ENCODE measurements at places on chromosomes 5 and 9.

DNA sequence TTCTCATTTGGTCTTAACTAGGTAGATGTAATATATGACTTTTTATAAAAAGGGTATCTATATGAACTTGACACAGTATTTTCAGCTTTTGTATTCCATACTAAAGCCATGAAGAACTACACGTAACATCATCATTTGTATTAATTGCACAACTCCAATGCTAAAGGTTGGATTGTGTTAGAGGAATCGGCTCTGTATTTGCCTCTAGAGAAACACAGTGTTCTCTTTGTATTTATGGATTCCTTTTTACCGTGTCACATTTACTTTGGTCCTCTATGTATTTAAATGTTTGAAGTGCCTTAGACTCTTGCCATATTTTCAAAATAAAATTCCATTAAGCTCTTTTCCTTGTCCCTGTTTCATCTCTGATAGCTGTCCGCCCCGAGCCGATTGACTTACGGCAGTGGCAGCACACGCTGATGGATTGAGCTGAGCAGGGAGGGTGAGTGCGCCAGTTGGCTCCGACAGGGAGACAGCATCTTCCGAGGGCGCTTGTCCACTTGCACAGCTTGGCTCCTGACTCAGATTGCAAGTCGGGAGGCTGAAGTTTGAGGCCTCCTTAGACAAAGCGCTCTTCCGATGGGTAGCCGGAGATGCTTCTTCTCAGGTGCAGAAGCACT, 95.6 kb upstream of the DMRT1 start:
- DNase-seq, result no peak

DNA sequence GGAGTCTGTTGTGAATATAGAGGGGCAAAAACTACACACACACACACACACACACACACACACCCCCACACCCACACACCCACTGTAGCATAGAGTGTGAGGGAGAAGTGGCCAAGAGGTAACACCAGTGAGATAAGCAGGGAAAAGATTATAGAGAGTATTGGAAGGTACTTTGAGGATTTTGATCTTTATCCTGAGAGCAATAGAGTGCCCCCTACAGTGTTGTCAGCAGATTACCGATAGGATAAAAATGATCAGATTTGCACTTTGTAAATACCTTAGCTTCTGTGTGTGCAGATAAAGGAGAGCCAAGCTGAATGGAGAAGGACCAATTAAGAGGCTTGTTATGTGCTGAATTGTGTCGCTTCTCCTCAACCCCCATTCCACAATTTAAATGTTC, 32.3 kb downstream of the ERCC6L2 start:
- no peak for DNase-seq

DNA sequence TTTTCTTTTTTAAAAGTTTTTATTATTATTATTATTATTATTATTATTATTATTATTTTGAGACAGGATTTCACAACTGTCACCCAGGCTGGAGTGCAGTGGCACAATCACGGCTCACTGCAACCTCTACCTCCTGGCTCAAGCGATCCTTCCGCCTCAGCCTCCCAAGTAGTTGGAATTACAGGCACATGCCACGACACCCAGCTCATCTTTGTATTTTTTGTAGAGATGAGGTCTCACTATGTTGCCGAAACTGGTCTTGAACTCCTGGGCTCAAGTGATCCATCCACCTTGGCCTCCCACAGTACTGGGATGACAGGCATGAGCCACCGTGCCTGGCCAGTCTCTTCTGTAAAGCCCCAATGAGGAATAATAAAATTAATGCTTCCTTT, 31.0 kb upstream of the TXN start:
- no peak for DNase-seq

DNA sequence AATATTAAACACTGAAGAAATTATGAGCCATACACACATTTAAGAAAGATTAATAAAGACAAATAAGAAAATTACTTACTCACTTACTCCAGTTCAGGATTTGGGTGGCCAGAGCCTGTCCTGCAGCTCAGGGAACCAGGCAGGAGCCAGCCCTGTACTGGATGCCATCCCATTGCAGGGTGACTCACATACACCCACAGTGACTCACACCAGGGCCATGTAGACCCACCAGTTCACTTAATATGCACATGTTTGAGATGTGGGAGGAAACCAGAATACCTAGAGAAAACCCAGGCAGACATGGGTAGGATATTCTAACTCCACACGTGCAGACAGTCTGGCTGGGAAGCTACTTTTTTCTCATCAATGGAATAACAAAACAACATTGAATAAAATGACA, 49.6 kb upstream of the ADRB2 start:
- no peak for DNase-seq

- no peak for DNase-seq
Observed at GRCh38 chr5:9284272-9284671, 261.6 kb downstream of the SEMA5A start.

DNA sequence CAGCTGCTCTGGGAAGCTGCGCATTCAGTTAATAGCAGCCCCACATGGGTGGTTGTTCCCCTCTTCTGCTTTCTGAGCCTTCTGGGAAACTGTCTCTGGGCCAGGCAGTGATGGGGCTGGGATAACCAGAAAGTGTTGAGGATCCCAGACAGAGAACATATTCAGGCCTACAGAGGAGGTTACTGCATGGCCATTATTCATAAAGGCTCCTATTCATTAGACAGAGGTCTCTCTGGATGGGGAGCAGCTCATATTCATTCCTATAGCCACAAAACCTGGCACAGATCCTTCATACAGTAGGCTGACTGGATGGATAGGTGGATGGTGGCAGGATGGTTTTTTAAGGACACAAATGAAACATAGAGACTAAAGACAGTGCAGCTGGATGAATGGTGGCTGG, 76.3 kb downstream of the HSPA4 start:
- no peak for DNase-seq

- no peak for DNase-seq
Observed at GRCh38 chr9:7392148-7392547, 407.4 kb downstream of the DMAC1 start.

DNA sequence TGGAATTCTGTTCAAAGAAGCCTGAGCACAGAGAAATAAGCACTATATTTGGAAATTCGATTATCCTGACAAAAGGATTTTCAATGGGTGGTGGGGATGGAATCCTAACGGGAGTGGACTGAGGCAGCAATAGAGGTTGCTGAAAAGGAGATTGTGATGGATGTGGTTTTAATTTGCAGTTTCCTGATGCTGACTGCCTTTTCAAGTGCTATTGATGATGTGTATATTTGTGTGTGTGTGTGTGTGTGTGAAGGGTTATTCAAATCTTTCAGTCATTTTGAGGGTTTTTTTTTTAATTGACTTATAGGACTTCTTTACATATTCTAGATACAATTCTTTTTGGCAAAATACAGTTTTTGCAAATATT, 614.5 kb downstream of the HINT1 start:
- DNase-seq, result no peak

DNA sequence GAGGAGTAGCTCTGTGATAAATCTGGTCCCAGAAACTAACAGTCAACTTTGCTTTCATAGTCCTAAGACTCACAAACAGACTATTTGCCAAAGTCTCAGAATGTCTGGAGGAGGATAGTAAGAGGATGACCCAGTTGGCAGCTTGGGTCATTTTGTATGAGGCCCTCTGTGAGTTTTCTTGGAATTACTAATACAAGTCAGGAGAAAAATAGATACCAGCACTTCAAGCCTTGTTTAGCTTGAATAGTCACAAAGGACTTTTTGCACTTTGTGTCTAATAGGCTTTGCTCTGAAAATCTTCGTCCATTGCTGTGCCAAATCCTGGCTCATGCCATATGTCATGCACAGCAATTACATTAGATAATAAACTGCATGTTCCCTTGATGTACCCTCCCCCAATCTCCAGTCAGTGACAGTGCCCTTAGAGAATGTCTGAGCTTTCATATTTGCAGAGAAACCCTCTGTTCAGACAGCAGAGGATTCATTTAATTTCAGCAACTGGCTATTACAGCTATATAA, 612.8 kb downstream of the CSNK1G3 start:
- no peak for DNase-seq

DNA sequence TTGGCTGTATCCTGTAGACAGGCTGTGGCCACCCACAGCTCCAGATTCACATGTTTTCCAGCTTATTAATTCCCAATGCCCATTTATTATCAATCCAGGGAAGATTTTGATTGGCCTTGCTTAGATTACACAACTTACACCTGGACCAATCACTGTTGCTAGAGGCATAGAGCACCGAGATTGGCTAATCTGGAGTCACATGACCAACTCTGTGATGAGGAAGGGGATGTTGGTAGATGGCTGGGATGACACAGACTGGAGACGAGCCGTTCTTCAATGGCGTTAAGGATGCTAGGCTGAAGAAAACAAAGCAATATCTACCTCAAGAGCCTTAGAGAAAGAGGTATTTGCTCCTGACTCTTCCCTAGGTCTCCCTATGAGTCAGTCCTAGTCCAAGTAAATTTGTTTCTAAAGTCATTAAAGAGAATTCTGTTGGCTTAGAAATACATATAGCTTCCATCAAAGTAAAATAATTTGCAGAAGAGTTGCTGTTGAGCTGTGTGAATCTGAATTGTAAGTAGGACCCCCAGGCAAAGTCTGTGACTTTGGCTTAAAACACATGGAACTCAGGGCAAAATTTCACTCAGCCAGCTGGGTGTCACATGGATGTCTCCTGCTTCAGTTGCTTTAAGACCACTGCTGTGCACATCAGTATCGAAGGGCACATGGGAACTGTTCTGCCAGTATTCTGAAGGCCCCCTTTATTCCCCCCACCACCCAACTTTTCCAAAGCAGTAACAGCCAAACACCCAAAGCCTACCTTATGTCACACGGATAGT, 326.4 kb upstream of the KLF4 start:
- no peak for DNase-seq

GRCh38 chr5:11520241-11520930, 383.9 kb downstream of the CTNND2 start:
- no peak for DNase-seq

- DNase-seq, result no peak
Observed at GRCh38 chr5:96324708-96325107, 108.3 kb downstream of the PCSK1 start.

GRCh38 chr9:134099123-134099761, 31.4 kb upstream of the BRD3 start:
- peak; percentile 5 for DNase-seq

GRCh38 chr9:109476642-109477257, 21.4 kb downstream of the PTPN3 start:
- DNase-seq, result no peak

- no peak for DNase-seq
Observed at GRCh38 chr9:107571148-107571547, 81.6 kb upstream of the KLF4 start.

DNA sequence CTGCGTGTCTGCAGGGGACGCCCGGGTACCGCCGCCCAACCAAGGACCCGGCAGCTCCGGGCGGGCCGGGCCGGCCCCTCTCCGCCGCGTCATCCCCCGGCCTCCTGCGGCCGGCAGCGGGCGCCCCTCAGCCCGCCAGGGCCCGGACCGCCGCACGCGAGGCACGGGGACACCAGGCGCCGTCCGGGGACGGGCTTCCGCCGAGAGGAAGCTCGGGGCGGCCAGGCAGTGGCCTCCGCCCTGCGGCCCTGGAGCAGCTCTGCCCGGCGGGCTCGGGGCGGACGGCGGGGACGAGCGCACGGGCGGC, 373 bp downstream of the FBXW5 start:
- DNase-seq, result no peak

GRCh38 chr9:114806526-114806900, 674 bp upstream of the TNFSF15 start:
- DNase-seq, result no peak

GRCh38 chr5:74631081-74631953, 9.2 kb downstream of the ENC1 start:
- no peak for DNase-seq

DNA sequence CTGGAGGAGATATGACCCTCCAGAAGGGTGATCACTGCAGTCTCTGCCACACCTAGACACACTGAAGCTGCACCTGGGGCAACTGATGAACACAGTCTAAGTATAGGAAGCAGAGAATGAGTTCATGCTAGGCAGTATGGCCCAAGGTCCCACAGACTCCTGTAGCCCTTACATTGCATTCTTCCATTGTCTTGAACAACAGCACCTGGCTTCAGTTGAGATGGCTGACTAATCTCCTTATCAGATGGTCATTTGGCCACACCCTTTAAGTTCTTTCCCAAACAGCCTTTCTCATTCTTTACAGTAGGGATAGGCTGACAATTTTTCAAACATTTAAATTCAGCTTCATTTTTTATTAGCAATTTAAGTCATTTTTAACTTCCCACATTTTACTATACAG, 23.1 kb downstream of the CENPK start:
- no peak for DNase-seq

DNA sequence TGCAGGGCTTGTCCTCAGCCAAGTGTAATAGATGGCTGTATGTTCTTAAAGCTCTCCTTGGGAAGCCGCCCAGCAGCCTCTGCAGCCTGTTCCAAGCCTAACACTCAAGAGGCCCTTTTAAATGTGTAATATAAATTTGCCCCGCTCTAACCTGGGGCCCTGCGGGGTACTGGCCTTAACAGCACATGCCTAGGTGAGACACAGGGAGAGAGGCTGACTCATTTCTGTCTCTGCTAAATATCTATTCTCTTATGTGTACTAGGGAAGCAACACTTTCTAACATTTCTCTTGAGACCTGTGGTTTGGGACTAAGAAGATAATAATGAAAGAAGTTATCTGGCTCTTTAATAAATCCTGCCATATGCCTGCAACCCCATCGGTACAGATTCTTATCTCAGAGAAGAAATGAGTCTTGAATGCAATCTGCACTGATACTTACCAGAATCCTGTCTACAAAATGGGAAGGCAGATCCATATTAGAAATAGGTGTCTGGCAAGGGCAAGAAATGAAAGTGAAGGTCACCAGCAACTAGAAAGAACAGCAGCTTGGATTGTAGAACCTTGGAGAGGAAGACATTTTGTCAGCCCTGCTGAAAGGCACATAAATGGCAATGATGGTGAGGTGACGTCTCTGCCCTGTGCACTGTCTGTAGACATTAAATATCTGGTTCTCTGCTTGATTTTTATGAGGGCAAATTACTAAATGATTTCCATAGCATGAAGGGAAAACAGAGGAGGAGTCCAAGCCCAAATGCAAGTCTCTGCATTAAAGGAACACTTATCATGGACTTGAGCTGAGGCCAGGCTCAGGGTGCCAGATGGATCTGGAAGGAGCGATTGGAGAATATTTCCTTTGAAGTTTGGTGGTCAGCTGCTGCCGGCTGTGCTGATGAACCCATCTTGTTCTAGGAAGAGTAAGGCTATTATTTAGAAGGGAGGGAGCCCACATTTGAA, 14.5 kb upstream of the TGFBI start:
- no peak for DNase-seq

GRCh38 chr5:11043881-11044280, 282.8 kb upstream of the DAP start:
- no peak for DNase-seq

GRCh38 chr5:157471709-157472108, 11.7 kb downstream of the NIPAL4 start:
- DNase-seq, result no peak

DNA sequence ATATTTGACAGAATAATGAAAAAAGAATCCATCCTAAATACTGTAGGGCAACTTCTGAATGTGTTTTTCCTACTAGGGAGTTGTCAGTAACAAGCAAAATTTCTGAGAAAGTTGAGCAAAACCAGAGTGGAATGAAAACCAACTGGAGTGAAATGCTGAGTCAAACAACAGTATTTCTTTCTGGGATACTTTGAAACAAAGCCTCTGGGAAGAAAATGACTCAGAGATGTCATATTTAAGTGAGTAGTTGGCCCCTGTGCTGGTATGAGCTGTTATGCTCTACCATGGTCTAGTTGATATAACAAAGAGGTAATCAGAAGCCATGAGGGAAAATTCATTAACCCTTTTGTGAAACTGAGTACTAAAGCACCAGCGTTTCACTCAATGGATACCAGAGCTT, 372.1 kb upstream of the C9orf72 start:
- DNase-seq, result no peak

GRCh38 chr5:123659495-123659894, 147.5 kb downstream of the CSNK1G3 start:
- no peak for DNase-seq
